ENCODE measurements at places on chromosomes 16 and 17. TPM values are rescaled to one million over a fixed set of nuclear protein-coding genes. Genes with fewer than 3 reads are reported as not detected.
A peak's percentile ranks its signal among the peaks of the same experiment; 100 is the strongest.

- H3K4me3 ChIP-seq = no peak overlapping the region
- no peak overlapping the region for H3K27ac ChIP-seq
- no peak for DNase-seq
- no peaks in the 10 kb centered on the region for H3K36me3 ChIP-seq
Observed at GRCh38 chr17:58452738-58453137, 35.4 kb upstream of the RNF43 start.

The TP53TG3F gene
- total RNA-seq = not detected

The PPY gene
- not detected for total RNA-seq

DNA sequence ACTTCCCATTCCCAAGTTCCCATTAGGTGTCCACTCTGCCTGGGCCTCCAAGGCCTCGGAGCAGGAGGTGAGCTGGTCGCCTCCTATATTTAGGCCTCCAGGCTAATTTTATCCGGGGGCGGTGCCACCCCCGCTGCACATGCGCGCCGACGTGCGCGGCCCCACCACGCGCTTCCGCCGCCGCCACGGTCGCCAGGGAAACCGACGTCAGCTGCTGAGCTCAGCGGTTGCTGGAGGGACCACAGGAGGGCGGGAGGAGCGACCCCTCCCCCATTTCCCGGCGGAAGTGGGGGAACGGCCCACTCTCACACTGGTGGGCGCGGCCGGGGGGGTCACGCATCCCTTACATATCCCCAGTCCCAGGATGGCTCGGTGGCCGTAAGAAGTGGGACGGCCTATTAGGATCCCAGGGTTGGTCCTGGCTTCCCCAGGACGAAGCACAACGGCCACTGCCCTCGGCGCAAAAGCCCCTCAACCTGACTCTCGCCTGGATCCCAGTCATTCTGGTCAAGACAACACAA lies 1.0 kb downstream of the PER1 start:
- H3K4me1 ChIP-seq = peaks cover 19% of the 10 kb centered on the region
- H3K27me3 ChIP-seq = no peaks in the 10 kb centered on the region
- no peak for DNase-seq
- peak overlapping the region; percentile 89 for H3K4me3 ChIP-seq
- peaks cover 9% of the 10 kb centered on the region for H3K36me3 ChIP-seq

The KRT31 gene
- not detected for total RNA-seq

- H3K36me3 ChIP-seq = no peaks in the 10 kb centered on the region
- H3K4me3 ChIP-seq = peak overlapping the region; percentile 76
- H3K27ac ChIP-seq = no peak overlapping the region
- peaks cover 6% of the 10 kb centered on the region for H3K4me1 ChIP-seq
Observed at GRCh38 chr17:44775136-44775837, 16.5 kb downstream of the ADAM11 start.

GRCh38 chr16:53509906-53510703 lies 7.1 kb upstream of the AKTIP start:
- no peak for DNase-seq
- H3K27me3 ChIP-seq = no peaks in the 10 kb centered on the region

DNA sequence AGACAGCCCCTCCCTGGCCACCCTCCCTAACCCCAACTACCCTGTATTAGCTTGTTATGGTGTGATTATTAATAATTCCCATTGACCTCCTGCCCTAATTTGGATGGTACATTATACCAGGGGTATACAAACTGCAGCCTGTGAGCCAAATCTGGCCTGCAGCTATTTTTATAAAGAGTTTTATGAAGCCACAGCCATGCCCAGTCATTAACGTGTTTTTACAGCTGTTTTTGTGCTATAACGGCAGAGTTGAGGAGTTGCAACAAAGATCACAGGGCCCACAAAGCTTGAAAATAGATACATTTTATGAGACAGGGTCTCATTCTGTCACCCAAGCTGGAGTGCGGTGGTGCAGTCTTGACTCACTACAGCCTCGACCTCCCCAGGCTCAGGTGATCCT lies 6.0 kb downstream of the METTL22 start:
- no peak overlapping the region for H3K27ac ChIP-seq
- H3K27me3 ChIP-seq = no peaks in the 10 kb centered on the region
- peaks cover 22% of the 10 kb centered on the region for H3K36me3 ChIP-seq

DNA sequence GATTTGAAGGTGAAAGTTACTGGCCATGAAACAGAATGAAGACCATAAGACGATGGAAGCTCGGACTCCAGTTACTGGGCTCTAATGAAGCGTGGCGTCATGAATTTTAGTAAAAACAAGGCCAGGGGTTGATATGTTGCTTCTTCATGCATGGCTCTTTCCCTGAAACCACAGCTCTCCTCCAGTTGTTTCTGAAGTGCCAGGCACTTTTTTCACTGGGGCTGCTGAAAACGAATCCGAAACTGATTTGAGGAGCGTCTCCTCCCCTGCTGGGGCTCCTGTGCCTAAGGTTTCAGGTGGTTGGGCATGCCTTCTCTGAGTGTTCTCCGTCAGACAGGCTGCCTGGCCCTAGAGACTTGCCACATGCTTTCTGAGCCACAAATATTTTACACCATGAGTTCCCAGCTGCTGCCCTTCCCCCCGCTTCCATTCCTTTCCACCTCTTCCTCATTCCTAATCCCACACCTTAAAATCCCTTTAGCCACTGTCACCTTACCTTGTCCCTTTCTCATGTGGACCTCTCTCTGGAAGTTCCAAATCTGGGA lies 3.7 kb upstream of the MYL4 start:
- peak overlapping the region; percentile 2 for H3K4me3 ChIP-seq
- peak overlapping the region; percentile 68 for H3K27ac ChIP-seq
- H3K36me3 ChIP-seq = no peaks in the 10 kb centered on the region
- H3K27me3 ChIP-seq = no peaks in the 10 kb centered on the region
- H3K4me1 ChIP-seq = peaks cover 64% of the 10 kb centered on the region
- DNase-seq = peak; percentile 78

The SDK2 gene
- 0.08 TPM for total RNA-seq

DNA sequence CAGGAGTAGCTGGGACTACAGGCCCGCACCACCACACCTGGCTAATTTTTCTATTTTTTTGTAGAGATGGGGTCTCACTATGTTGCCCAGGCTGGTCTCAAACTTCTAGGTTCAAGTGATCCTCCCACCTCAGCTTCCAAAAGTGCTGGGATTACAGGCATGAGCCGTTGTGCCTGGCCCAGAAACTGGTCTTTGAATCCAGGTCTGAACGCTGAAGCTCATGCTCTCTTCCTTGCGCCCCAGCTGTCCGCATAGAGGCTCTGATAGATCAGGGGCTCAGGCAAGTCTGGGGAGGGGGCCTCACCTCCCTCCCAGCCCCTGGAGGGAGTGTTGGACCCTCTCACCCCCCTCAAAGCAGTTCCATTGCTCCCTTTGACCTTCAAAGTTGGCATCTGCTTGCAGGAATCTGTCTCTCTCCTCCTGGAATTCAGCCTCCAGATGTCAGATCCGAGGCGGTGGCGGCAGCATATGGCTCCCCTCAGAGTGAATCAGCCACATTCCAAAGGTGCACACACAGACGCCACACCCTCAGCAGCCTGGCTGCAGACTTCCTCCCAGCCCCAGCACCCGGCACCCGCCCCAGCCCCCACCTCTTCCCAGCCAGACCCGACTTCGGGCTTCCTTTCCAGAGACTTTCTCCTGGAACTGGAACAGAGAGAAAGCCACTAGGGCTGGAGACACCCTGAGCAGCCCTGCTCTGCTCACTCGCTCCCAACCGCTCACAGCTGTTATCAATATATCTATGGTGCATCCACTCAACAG lies 16.9 kb upstream of the GLIS2 start:
- H3K4me3 ChIP-seq = no peak overlapping the region
- H3K4me1 ChIP-seq = no peaks in the 10 kb centered on the region
- no peak for DNase-seq
- no peak overlapping the region for H3K27ac ChIP-seq

DNA sequence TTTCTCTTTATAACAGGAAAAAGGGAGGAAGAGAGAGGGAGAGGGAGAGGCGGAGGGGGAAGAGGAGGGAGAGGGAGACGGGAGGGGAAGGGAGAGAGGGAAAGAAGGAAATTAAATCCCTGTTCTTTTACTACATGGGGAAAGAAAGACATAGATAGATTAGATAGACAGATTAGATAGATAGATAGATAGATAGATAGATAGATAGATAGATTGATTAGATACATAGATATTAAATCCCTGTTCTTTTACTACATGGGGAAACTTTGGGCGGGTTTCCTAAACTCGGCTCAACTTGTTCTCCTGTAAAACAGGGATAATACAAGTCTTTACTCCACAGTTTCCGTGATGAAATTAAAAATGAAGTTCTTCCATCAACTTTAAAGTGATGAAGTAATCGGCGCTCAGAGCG lies 661 bp downstream of the RFWD3 start:
- peaks cover 5% of the 10 kb centered on the region for H3K4me1 ChIP-seq
- H3K27ac ChIP-seq = peak overlapping the region; percentile 87
- H3K27me3 ChIP-seq = no peaks in the 10 kb centered on the region

DNA sequence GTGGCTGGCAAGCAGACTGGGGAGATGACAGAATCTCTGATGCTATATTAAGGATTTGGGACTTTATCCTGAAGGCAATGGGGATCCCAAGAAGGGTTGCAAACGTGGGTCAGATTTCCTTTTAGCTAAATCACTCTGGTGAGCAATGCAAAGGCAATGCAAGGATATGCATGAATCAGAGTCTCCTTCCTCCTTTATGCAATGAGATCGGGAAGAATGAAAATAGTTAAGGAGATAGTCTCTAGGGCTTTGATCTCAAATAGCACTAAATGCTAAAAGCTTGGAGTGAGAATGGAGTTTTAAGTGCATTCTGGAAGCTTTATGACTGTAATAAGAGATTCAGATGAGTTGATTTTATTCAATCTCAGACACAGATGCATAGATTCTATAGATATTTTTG lies 27.2 kb upstream of the SHISA9 start:
- H3K4me1 ChIP-seq = no peaks in the 10 kb centered on the region
- no peaks in the 10 kb centered on the region for H3K27me3 ChIP-seq
- no peak for DNase-seq
- no peak overlapping the region for H3K4me3 ChIP-seq
- no peak overlapping the region for H3K27ac ChIP-seq

DNA sequence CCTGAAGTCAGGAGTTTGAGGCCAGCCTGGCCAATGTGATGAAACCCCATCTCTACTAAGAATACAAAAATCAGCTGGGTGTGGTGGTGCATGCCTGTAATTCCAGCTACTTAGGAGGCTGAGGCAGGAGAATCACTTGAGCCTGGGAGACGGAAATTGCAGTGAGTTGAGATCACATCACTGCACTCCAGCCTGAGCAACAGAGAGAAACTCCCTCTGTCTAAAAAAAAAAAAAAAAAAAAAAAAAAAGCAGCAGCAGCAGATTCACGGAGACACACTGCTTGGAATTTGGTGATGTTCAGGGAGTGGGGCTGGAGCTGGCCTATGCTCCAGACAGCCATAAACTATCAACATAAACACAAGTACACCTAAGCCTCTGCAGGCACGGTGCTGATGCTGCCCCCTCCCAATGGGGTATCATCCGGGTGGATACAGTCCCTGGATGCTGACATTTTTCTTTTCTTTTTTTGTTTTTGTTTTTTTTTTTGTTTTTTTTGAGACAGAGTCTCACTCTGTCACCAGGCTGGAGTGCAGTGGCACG lies 39.6 kb upstream of the RHOT1 start:
- no peak for DNase-seq
- no peak overlapping the region for H3K4me3 ChIP-seq
- no peaks in the 10 kb centered on the region for H3K27me3 ChIP-seq
- no peaks in the 10 kb centered on the region for H3K4me1 ChIP-seq
- no peaks in the 10 kb centered on the region for H3K36me3 ChIP-seq

The LRRC37A gene
- total RNA-seq = 1.8 TPM

- no peaks in the 10 kb centered on the region for H3K27me3 ChIP-seq
- no peaks in the 10 kb centered on the region for H3K4me1 ChIP-seq
- no peak for DNase-seq
- no peak overlapping the region for H3K27ac ChIP-seq
- H3K36me3 ChIP-seq = no peaks in the 10 kb centered on the region
Observed at GRCh38 chr16:55530316-55530856, 21.5 kb downstream of the LPCAT2 start.

DNA sequence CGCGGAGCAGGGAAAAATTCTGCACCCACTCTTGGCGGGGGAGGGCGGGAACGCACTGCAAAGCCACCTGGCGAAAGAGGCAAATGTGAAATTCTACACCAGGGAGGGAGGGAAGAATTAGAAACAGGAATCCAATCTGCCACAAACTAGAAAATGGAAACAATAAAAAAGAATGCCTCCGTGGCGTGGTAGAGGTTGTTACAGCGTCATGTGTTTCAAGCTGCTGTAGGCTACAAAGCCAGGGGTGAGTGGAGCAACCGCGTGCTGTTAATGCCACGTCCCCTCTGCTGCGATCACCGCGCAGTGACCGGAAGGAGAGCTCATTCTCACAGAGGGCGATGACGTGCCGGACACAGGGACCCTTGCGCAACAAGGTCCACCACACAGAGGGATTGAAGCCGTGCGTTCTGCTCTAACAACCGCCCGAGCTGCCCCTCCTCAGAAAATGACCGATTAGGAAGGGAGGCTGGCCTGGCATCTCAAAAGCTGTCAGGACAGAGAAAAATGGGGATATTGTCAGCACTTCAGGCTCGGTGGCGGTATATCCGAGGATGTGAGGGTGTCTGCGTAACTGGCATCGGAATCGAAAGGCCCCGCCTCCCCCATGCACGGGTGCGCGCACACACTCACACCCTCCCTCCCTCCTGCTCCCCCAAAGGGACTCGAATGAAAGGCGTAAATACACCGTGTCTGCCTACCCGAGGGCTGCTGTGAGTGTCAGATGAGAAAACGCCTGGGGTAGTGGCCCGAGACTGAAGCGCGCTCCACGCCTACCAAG lies 70.8 kb upstream of the TNRC6C start:
- H3K4me3 ChIP-seq = no peak overlapping the region
- H3K4me1 ChIP-seq = peaks cover 5% of the 10 kb centered on the region
- H3K27ac ChIP-seq = no peak overlapping the region
- peaks cover 18% of the 10 kb centered on the region for H3K27me3 ChIP-seq

GRCh38 chr17:79466562-79467350 lies 144.1 kb downstream of the RBFOX3 start:
- no peak overlapping the region for H3K4me3 ChIP-seq
- H3K36me3 ChIP-seq = no peaks in the 10 kb centered on the region
- no peak overlapping the region for H3K27ac ChIP-seq
- H3K4me1 ChIP-seq = no peaks in the 10 kb centered on the region
- no peak for DNase-seq
- no peaks in the 10 kb centered on the region for H3K27me3 ChIP-seq

The EPOP gene
- 9.7 TPM for total RNA-seq

DNA sequence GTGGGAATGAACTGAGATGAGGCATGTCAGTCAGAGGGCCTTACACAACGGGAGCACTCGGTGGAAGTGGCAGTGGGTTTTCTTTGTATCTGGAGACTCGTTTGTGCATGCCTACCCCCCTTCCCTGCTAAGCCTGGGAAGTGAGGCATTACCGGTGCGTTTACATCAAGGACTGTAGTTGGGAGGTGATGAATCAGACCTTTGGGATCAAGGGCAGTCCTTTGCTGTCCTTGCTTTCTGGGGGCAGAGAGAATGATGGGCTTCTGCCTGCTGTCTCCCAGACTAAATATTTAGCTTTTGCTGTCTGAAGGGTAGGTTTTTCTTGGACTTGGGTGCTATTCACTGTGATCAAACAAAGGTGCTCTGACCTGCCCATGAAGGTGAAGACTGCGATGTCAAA lies 83.0 kb downstream of the WWP2 start:
- H3K27me3 ChIP-seq = no peaks in the 10 kb centered on the region
- H3K36me3 ChIP-seq = no peaks in the 10 kb centered on the region
- H3K4me3 ChIP-seq = no peak overlapping the region
- no peak for DNase-seq

The ATP2C2 gene
- total RNA-seq = not detected

GRCh38 chr17:83179811-83180210 lies 100.4 kb downstream of the METRNL start:
- no peaks in the 10 kb centered on the region for H3K36me3 ChIP-seq
- H3K4me3 ChIP-seq = no peak overlapping the region
- no peak overlapping the region for H3K27ac ChIP-seq
- no peak for DNase-seq

The KREMEN2 gene
- total RNA-seq = 1.5 TPM
